ENCODE measurements at places on chromosomes 2 and 18.
A peak's percentile ranks its signal among the peaks of the same experiment; 100 is the strongest.

DNA sequence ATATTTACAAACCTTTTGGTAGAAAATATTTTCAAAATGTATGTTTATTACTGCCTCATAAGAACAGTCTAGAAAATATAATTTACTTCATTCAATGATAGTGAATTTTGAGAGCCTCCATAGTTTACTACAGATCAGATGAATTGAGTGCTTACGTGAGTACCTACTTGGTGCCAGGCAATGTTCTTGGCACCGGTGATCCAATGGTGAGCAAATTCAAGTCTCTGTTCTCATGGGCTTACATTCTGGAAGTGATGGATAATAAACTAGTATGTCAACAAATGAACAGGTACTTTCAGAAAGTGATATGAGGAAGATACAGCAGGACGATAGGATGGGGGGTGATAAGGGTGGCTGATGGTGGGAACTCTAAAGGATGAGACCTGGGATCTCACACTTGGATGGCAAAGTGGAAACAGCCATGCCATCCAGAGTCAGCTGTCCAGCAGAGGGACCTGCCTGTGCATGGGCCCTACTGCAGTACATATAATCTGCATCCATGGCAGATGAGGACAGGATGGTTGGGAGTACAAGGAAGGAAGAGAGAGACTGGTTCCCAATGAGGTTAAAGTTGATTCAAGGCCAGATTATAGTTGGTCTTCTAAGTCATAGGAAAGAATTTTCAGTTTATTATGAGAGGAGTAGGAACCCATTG lies 277.0 kb downstream of the NEDD4L start:
- no peak for DNase-seq

DNA sequence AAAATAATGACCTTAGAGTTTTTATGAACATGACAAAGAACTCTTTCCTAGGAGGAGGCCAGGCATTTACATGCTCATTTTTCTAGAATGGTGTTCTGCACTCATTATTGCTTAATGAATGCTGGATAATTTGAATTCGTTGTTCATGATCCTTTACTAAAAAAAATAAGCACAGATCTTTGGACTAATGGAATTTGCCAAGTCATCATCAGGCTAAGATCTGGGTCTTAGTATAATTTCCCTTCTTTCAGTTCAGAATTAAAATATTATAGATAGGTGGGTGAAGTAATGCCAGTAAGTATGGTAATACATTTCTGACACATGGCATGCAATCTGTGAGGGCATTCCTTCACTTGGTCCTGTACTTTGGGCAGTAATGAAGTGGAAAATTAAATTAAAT lies 143.8 kb upstream of the AQP4 start:
- no peak for DNase-seq

GRCh38 chr2:177422271-177422670 lies 29.7 kb downstream of the AGPS start:
- no peak for DNase-seq

GRCh38 chr2:49515996-49516782 lies 361.9 kb upstream of the FSHR start:
- DNase-seq = no peak

DNA sequence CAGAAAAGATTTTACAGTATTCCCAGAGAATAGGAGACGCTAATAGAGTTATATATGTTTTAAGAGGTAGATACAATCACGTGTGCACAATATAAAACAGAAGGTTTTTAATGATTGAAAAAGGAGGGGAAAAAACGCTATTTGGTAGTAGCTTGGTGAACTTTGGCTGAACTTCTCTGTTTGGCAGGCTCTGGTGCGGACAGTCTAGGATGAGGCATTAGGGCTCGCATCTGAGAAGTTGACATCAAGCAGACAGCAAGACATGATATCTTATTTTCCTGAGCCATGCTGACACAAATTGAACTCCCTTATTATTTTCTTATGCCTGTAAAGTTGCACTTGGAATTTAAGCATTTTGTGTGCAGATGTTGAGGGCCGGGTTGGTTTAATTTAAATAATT lies 176.6 kb downstream of the EN1 start:
- no peak for DNase-seq

DNA sequence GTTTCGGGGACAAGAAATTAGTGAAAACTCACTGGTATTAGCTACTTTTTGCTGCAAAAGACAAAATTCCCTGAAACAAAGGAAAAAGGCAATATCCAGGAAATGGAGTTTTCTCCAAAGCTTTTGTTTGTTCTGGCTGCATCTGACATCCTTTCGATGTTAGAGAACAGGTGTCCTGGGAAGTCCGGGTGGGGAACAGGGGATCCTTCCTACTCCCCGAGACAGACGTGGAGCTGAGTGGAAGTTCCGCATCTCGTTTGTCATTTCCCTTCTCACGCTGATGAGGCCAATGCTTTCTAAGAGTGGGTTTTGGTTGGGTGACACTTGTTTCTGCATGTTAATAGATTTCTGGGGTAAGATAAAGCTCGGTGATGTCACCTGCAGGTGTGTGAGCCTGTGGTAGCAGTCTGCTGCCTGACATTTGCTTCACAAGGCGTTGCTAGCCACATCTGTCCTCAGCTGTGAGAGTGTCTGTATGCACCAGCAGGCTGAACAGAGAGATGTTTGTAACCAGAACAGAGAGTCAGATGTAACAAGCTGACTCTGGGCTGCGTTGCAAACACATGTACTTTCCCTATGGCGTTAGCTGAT lies 125.9 kb downstream of the ACOXL start:
- DNase-seq = peak; percentile 66

Data from NCI-H2171 treated with DMSO at 0.1 percent for 48 hours (cell line).